ENCODE measurements at places on chromosomes 3 and 15.

DNA sequence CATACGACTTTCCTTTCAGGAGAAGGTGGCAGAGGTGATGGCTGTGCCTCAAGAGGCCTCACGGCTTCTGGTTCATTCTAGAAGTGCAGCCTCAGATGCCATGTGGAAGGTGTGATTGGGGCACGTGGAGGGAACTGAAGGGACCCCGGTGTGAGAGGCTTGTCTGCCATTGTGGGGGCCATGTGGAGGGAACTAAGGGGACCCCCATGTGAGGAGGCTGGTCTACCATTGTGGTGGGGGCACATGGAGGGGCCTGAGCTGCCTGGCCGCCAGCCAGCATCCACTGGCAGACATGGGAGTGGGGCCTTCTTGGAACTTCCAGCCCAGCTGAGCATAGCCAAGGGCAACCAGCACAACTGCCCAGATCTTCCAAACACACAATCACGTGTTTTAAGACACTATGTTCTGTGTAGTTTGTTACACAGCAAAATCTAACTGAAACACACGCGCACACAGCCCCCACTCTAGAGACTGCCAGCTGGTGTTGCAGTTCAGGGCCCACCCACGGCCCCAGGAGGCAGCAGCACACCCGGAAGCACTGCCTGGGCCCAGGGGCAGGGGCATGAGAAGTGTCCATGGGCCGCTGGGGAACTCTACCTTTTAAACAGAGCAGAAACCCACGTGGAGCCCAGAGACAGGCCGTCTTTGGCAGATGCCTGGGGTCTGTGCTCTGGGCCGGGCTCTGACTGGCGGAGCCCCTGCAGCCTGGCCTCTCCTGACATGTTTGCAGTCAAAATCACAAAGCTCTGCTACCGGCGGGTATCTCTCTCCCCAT lies 66.8 kb downstream of the IQSEC1 start:
- DNase-seq, result no peak

- DNase-seq, result no peak
Measured at GRCh38 chr3:159805411-159805772, 183.2 kb upstream of the IL12A start.

GRCh38 chr3:105997800-105998526 lies 129.2 kb upstream of the CBLB start:
- DNase-seq, result no peak

- no peak for DNase-seq
Measured at GRCh38 chr3:155872904-155873646, 2.6 kb downstream of the GMPS start.

DNA sequence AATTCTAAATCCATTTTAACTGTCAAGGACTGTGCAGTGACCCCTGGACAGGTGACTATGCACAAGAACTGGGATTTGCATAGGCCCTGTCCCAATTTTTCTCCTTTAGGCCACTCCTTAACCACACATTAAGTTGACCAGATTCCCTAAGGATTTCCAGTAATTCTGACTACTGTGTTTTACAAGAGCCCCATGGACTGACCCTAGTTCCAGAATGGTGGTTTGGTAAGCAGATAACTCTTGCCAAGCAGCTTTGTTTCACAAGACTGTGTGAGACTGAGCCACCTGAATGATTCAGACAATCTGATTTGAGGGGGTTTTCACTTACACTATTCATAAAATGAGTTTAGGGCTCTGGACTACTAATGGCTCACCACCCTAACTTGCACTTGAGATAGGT lies 535.8 kb downstream of the ZBBX start:
- no peak for DNase-seq

DNA sequence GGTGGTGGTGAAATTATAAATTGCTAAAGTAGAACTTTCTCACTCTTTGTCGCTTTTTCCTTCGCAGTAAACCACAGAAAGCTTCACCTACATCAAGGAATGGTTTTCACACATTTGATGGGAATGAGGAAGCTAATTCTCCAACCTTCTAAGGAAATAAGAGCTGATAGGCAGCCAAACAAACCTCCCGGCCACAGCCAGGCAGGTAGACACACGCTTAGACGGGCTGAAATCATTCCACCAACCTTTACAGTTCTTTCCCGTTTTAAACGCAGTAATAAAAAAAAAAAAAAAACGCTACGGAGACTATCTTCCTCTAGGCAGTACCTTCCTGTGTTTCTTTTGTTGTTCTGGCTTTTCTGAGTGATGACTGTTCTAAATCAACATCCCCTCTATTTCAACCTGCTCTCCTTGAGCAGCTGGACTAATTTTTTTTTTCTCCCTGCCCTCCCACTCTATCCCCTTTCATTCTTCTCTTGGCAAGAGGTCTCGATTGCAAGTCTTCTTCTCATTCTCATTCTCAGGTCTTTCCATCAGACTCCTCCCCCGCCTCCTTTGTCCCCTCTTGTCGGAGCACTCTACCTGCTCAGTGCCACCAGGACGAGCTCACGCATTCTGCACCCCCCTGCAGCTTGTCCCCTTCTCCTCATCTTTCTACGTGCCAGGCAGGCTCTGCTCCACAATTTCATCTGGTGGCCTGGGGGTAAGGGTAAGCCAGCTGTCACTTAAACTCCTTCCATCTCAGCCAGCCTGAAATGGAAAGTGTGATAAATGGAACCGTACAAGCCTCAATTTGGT lies 391.1 kb upstream of the MDFIC2 start:
- no peak for DNase-seq

- DNase-seq, result no peak
Measured at GRCh38 chr3:107928084-107928445, 162.8 kb downstream of the CD47 start.

DNA sequence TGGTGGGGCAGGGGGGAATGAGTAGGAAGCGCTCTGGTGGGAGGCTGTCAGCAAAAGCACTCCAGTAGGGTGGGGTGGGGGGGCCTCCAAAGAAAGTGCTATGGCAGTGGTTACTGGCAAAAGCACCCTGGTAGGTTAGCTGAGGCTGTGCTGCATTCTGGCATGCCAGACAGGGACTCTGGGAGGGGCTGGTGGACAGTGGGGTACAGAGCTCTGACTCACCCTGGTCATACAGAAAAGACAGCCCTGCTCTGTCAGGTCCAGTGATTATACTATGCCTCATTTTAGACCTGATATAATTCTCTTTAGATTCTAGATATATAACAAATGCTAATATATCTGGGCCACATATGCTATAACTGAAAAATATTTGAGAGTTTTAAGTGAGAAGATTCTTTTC lies 82.8 kb upstream of the CPNE4 start:
- DNase-seq, result no peak

DNA sequence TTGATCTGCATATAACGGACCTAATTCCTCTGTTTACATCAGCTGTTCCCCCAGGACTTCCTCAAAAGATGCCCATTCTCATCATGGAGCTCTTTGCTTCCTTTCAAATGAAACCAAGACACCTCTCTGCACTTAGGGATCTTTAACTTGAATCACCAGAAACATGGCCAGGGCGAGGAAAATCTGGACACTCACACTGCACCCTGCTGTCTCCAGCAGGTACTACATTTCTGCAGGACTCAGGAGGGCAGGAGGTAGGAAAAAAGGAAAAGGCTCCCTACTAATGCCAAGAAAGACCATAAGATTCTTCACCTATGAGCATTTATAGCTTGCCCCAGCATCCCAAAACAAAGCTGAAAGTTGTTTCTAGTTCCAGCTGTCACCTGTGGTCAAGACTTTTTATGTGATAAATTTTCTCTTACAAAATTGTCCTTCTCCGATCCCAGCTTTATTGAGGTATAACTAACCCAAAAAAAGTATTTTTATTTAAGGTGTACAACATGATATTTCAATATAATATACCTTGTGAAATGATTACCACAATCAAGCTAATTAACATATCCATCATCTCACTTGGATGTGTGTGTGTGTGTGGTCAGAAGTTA lies 87.3 kb upstream of the C15orf61 start:
- no peak for DNase-seq

GRCh38 chr3:88912294-88912877 lies 195.0 kb upstream of the EPHA3 start:
- no peak for DNase-seq

- DNase-seq, result peak; percentile 87
Measured at GRCh38 chr3:44184319-44184953, 57.2 kb upstream of the TOPAZ1 start.

- DNase-seq, result no peak
Measured at GRCh38 chr3:150303768-150304167, 104.3 kb upstream of the TSC22D2 start.

DNA sequence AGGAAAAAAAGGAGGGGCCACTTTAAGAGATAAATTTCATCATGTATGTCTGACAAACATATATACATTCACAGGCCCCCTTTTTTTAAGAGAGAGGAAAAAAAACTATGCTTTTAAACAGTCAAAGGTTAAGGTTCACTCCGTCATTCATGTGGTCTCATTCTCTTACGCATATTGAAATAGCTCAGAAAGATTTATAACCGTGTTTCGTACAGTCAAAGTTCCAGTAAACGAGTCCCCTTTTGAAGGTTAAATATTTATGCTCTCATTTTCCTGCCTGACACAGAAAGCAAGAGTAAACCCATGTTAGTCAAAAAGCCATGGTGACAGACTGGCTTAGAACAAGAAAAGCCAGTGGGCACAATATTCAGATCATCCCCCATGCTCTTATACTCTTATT lies 248.0 kb upstream of the ARRDC4 start:
- DNase-seq, result no peak

- DNase-seq, result no peak
Measured at GRCh38 chr3:186750316-186750715, 33.1 kb upstream of the EIF4A2 start.

Measured in esophagus muscularis mucosa (tissue), 4 donors.